GM12892 (cell line): ENCODE measurements at places on chromosomes 6 and 20.

DNA sequence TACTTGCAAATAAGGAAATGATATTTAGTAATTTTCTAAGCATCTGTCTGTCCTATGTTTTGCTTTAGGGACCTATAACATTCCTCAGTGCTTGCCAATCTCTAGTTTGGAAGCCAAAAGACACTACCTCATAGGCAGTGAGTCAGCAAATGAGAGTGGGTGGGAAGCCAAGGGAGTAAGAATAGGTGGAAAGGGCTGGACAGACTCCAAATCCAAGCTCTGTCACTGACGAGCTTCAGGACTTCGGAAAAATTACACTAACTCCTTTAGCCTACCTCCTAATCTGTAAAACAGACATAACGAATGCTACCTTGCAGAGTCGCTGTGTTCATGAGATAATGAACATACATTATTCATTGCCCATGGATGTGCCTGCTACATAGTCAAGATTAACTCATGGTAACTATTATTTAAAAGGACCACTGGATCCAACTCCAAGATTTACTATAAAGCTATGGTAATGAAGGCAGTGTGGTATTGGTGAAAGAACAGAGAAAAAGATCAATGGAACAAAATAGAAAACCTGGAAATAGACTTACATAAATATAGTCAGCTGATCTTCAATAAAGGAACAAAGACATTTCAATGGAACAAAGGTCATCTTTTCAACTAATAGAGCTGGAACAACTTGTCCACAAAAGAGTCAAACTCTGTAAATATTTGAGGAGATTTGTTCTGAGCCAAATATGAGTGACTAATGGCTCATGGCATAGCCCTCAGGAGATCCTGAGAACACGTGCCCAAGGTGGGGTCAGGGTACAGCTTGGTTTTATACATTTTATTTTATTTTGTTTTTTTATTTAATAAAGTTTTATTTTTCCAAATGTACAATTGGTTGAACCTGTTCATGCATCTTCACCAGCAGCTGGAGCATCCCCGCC, 64.1 kb downstream of the FAM50B start:
- no peak for DNase-seq

- no peak for DNase-seq
Observed at GRCh38 chr6:34237316-34237721, 646 bp downstream of the HMGA1 start.

DNA sequence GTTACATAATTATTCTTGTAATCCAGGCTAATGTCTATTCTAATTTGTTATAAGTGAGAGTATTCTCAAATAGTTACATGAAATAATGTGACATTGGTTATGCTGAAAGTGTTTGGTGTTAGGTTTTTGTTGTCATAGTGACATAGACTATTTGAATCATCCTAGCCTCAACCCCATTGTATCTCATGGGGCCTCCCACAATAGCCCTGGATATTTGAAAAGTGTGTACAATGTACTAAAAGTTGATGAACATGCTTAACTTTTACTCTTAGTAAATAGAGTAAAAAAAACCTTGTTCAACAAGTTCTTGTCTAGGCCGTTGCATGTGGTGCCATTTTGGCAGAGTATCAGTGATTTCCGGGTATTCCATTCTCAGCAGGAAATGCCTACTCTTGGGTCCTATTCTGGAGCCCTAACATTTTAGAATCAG, 83.0 kb downstream of the RTN4IP1 start:
- no peak for DNase-seq

DNA sequence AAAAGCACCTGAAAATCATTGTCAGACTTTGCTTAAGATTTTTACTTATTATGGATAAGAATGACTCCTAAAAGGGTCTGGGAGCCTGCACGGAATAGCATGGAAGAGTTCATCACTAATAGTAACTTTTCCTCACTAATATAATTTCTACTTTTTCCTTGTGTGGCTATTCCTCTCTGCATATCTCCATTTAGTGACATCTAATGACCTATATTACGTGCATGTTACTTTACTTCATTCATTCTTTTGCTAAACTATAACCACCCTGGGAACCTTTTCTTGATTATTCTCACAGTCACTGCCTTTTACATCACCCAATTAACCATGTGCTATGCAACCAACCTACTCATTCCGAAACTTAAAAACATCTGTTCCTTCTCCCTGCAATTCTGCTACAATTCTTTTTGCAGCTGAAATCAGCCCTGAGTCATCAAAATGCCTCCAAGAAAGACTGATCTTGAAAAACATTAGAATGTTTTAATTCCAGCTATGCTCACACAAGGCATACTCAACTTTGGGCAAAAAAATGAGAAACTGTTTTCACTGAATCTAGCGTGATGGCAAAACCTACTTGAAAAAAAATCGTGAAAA, 313.3 kb downstream of the RNGTT start:
- no peak for DNase-seq

DNA sequence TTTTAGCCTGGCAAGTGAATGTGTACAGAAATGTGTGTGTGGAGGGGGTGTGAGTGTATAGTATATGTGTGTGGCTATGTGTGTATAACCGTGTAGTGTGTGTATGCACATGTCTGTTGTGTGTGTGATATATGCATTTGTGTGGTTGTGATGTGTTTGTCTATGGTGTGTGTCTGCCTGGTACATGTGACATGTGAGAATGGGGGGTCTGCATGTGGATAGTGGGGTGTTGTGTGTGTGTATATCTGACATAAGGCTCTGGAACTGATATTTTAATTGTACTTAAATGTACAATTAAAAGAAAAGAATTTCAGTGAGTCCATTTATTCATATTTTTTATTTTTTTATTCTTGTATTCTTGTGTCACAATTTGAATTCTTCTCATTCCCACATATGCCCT, 57.2 kb upstream of the CNR1 start:
- DNase-seq: no peak

DNA sequence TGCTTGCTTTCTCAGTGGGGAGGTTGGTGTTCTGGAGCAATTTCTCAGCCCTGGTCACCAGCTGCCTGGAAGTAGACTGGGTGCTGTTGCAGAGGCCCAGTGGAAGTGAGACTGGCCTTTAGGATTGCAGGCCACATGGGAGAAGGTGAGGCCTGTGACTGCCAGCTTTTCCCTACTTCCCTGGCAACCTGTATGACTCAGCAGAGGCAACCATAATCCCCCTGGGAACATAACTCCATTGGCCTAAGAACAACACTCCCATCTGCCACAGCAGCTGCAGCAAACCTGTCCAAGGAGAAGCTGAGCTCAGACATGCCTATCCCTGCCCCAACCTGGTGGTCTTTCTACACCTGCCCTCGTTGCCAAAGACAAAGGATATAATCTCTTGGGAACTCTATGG, 473.5 kb upstream of the SPTLC3 start:
- no peak for DNase-seq

GRCh38 chr6:159214281-159214680, 45.1 kb downstream of the FNDC1 start:
- DNase-seq: no peak

- DNase-seq: no peak
Observed at GRCh38 chr6:52474173-52474572, 54.0 kb downstream of the EFHC1 start.

GRCh38 chr6:117818449-117818848, 88.6 kb upstream of the SLC35F1 start:
- no peak for DNase-seq

DNA sequence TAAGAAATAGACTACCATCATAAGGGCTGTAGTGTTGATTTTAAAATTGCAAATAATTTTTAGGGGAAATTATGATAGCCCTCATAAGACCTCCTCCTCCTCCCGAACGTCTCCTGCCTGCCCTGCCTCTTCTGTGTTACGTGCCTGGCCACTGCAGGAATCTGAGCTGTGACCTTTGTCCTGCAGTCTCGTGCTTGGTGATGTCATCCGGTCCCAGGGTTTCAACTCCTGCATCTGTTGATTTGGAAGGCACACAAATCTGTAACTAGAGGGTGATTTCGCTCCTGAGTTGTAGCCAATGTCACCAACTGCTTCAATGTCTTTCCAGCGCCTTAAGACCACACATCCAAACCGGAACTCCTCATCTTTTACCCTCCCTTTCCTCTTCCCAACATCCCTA, 163.2 kb downstream of the AIG1 start:
- DNase-seq: no peak
